NCI-H774 (cell line): ENCODE measurements at places on chromosomes 11 and 22.

GRCh38 chr11:113764527-113765219 lies 8.8 kb downstream of the ZW10 start:
- DNase-seq, result no peak

- no peak for DNase-seq
These were observed 103.5 kb upstream of the BMAL1 start for GRCh38 chr11:13174090-13174489.

GRCh38 chr11:27387362-27387761 lies 24.3 kb upstream of the CCDC34 start:
- no peak for DNase-seq

DNA sequence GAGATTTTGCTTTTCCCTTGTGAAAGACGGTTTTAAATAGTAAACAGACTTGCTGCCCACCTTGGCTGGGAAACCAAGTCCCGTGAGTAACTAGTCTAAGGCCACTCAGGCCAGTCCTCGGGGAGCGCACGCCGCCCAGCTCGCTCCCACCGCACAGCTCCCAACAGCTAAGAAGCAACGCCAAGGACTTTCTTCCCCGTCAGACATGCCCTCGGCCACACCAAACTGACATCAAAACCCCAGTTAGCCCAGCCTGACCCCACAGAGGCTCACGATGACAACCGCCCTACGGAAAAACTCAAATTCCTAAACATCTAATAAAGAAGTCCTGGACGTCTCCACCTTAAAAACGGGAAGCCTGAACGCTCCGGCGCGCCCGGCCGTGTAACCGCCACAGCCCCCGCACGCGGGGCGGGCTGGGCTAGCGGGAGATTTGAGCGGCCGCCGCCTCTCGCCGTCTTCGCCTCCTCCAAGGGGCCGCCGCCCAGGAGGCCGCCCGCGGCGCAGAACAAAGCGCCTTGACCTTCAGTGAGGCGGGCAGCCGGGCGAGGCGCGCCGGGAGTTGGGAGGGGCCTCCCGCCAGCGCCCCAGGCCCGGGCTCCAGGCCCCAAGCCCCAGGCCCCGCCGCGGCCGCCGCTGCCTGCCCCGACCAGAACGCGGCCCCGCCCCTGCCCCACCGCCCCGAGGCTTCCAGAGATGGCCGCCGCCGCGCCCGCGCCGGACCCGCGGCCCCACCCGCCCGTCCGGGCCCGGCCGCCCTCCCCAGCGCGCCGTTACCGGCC lies 486 bp downstream of the NAP1L4 start:
- DNase-seq, result no peak

- DNase-seq, result peak; percentile 57
These were observed 83.5 kb downstream of the DSCAML1 start for GRCh38 chr11:117713538-117713991.

GRCh38 chr11:107265591-107266121 lies 192.0 kb downstream of the CWF19L2 start:
- DNase-seq, result no peak

DNA sequence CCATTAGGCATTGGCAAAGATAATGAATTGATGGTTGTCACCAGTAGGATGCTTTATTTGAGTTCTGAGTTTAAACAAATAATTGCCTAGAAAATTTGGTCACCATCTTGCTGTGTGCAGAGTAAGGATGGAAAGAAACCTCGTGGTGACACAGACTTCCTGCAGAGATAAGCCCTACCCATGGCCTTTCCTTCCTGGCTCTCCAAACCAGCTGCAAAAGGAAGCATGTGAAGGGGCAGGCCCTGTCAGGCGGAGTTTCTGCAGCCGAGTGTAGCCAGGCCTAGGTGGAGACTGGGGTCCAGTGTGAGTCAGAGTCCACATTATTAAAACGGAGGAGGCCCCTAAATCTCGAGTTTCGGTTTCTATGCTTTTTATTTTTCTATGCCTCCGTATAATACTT lies 83.1 kb upstream of the ADSL start:
- DNase-seq, result no peak

GRCh38 chr22:30178181-30179126 lies 68.1 kb downstream of the LIF start:
- no peak for DNase-seq

DNA sequence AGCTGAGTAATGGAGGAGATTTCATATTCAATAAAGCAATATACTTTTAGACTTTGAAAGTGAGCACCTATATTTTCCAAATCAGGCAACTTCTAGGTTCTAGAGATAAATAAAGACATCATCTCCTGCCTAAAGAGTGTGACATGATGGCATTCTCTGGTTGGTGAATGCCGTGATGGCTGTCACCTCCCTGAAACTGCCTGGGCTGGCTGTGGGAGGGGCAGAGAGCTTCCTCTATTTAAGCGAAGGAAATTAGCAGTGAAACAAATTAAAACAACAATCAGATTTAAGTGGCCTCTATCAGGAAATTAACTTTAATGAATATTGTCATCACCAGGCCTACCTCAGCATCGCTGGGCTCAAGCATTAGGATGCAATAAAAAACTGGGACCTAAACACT lies 113.9 kb downstream of the ARL14EP start:
- DNase-seq, result no peak

GRCh38 chr11:62372871-62373270 lies 35.6 kb downstream of the ASRGL1 start:
- no peak for DNase-seq

- no peak for DNase-seq
These were observed 576.5 kb upstream of the B3GAT1 start for GRCh38 chr11:134988495-134988894.

GRCh38 chr11:2217211-2218030 lies 45.8 kb upstream of the TH start:
- DNase-seq, result no peak

DNA sequence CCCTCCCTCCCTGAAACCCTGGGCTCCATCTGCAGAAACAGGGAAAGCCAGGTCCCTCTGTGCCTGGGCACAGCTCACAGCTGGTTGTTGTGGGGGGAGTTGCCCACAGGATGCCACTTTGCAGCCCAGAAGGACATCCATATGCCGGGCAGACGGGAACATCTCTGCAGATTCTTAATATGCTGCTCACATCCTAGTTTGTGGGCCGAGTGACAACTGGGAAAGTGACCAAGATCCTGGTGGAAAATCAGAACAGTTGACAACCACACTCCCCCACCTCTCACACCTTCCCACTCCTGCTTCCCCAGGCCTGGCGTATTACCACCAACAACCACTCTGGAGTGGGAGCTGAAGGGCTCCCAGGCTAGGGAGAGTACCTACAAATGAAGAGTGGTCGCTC lies 7.3 kb upstream of the SCGB1A1 start:
- DNase-seq, result no peak

- DNase-seq, result peak; percentile 91
These were observed 10.7 kb upstream of the RPS3 start for GRCh38 chr11:75388386-75389275.

- no peak for DNase-seq
These were observed 37.7 kb upstream of the SPTBN2 start for GRCh38 chr11:66766681-66767080.

GRCh38 chr11:118771547-118772288 lies 19.2 kb downstream of the DDX6 start:
- DNase-seq, result no peak

GRCh38 chr11:8287703-8288102 lies 24.0 kb upstream of the LMO1 start:
- DNase-seq, result no peak

- no peak for DNase-seq
These were observed 64.4 kb downstream of the MYH9 start for GRCh38 chr22:36323182-36323854.

DNA sequence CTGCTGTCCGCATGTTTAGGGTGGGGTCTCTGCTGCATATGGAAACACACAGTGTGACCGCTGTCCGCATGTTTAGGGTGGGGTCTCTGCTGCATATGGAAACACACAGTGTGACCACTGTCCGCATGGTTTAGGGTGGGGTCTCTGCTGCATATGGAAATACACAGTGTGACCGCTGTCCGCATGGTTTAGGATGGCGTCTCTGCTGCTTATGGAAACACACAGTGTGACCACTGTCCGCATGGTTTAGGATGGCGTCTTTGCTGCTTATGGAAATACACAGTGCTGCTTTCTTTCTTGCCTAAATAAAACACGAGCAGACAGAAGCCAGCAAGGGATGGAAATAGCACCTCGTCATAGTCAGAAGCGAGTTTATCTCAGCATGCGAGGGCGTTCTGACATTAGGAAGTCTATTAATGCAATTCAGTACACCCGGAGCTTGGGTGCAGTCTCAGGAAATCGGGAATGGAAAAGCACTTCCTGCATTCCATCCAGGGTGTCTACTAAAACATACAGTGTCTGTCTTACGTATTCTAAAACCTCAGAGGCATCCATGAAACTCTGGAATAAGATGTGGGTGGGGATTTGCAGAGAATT lies 32.6 kb upstream of the TOLLIP start:
- no peak for DNase-seq
